Pulmonary artery endothelial cell (primary cell): ENCODE measurements at places on chromosomes 13 and 19. TPM values are rescaled to one million over a fixed set of nuclear protein-coding genes. Genes with fewer than 3 reads are reported as not detected.

The SLC8A2 gene
- total RNA-seq = not detected in 2 replicates

The UTP14C gene
- 7.9 and 13.6 TPM in 2 replicates for total RNA-seq

The LRP3 gene
- 11.1 and 12.0 TPM in 2 replicates for total RNA-seq

The AZU1 gene
- not detected in 2 replicates for total RNA-seq
